Stimulated activated CD4-positive, alpha-beta T cell treated with anti-CD3 and anti-CD28 coated beads, Interleukin-4, amount 100 ng/mL, for 24 hours (primary cell): ENCODE measurements at places on chromosomes 1 and 21.

DNA sequence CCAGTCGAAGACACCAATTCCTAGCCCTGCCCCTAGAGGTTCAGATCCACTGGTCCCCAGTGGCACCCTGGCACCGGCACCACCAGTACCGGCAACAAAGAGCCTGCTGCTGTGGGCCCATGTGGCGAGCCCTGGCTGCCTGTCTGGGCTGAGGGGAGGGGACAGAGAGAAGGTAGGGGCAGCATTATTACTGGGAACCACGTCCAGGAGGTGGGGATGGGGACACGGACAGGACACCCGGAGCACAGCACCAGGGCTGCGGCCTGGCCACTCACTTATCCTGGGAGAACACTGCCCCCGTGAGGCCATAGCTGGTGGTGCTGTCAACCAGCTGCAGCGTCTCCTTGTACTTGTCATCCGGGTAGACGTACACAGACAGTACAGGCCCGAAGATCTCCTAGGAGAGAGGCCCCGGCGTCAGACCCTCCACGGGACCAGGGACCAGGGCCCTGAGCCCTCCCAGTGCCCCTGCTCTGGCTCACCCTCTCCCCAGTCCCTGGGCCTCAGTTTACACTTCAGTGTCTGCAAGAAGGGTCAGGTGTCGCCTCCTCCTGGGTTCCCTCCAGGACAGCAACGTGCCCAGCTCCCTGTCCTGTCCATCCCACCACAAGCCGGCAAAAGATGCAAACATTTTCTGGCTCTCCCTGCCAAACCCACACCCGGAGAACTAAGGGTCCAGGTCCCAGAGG, 15.8 kb upstream of the TAS1R2 start:
- DNase-seq: peak; percentile 69

GRCh38 chr1:17979815-17980214, 127.8 kb upstream of the IGSF21 start:
- DNase-seq: no peak

- no peak for DNase-seq
Observed at GRCh38 chr1:180609643-180610555, 21.9 kb upstream of the XPR1 start.

GRCh38 chr1:235650341-235651169, 971 bp upstream of the GNG4 start:
- no peak for DNase-seq

DNA sequence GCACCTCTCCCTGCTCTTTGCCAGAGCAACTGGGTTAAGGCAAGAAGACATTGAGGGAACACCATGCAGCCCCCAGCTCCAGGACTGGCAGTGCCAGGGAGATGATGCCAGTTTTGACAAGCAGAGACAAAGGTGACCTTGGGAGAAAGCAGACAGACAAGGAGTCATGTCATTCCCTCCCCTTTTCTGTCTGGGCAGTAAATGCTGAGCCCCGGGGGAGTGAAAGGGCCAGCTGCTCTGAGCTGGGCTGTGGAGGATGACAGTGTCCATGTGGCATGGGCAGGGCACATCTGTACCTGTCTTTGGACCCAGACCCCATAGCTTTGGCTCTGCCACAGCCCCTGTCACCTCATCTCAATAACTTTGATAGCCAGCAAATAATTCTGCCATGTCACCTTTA, 24.2 kb downstream of the PLEKHA6 start:
- no peak for DNase-seq

GRCh38 chr1:205069371-205070125, 14.7 kb downstream of the TMEM81 start:
- no peak for DNase-seq

- no peak for DNase-seq
Observed at GRCh38 chr1:207221934-207222351, 99.5 kb upstream of the CD55 start.

GRCh38 chr21:38300141-38300578, 43.4 kb downstream of the KCNJ15 start:
- no peak for DNase-seq

DNA sequence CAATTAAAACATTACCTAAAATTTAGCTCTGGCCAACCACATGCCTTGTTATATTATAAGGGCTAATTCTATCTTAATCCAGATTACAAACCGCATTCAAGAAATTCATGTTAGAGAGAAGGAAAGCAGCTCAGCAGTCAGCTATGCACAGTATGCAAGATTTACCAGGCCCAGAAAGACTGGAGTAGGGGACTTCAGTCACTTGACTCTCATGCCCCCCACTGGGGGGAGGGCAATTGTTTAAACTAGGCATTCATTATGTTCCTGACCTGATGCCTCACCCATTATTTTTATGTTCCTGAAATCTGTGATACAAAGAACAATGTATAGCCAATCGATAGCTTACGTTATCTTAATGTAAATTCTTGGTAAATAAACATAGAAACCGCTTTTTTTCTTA, 96.9 kb downstream of the ZNF644 start:
- no peak for DNase-seq

- DNase-seq: no peak
Observed at GRCh38 chr1:23614032-23614660, 54.8 kb upstream of the ID3 start.

DNA sequence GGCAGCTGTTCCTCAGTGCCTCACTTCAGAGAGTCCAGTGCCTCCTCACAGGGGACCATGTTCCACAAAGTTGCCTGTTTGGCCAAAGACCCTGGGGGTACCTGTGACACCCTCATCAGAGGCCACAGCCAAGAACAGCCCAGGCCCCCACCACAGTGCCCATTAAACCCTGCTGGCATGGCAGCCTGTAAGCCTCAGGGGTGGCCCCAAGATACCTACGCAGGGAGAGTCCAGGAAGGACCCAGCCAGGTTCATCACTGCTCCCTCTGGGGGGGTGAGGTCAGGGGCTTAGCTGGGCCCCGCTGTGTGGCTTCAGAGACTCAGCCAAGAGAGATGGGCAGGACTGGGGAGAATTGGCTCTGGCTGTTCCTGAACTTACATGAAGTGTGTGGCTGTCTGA, 19.1 kb upstream of the PRDM16 start:
- DNase-seq: no peak

GRCh38 chr1:28642847-28643635, at the start of gene TAF12:
TSS of gene TAF12 (minus strand) at chr1:28643067. CDS start at chr1:28622081, 20,986 bp downstream.
- peak; percentile 91 for DNase-seq

- DNase-seq: no peak
Observed at GRCh38 chr1:59666106-59666505, 148.6 kb upstream of the HOOK1 start.

GRCh38 chr1:111406321-111406768, 21.2 kb downstream of the OVGP1 start:
- peak; percentile 46 for DNase-seq

DNA sequence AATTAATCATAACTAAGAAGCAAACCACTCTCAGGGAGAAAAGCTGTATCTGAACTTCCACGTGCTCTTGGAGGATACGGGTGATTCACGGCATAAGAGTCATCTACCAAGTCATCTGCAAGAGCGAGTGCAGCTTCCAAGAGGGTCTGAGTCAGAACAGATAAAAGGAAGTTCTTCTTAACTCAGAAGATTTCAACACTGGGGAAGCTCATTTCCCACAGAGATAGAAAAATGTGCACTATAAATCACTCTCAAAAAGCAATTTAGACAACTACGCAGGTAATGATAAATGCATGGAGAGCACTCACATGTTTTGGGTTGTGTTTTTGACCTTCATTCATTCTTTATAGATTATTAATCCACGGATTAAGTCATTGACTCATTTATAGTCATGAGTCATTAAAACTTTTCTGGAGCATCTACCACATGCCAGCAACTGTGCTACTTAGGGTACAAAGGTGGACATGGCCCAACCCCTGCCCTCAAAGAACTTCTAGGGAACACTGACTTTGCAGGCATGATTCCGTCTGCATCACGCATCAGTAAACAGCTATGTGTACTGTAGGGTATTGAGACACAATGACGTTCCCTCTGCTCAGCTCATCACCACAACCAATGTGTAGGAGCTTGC, 20.8 kb downstream of the KCNJ15 start:
- peak; percentile 35 for DNase-seq

- DNase-seq: no peak
Observed at GRCh38 chr21:38774586-38775285, 31.0 kb upstream of the ETS2 start.

- DNase-seq: no peak
Observed at GRCh38 chr1:34868230-34869049, 8.9 kb upstream of the SMIM12 start.

DNA sequence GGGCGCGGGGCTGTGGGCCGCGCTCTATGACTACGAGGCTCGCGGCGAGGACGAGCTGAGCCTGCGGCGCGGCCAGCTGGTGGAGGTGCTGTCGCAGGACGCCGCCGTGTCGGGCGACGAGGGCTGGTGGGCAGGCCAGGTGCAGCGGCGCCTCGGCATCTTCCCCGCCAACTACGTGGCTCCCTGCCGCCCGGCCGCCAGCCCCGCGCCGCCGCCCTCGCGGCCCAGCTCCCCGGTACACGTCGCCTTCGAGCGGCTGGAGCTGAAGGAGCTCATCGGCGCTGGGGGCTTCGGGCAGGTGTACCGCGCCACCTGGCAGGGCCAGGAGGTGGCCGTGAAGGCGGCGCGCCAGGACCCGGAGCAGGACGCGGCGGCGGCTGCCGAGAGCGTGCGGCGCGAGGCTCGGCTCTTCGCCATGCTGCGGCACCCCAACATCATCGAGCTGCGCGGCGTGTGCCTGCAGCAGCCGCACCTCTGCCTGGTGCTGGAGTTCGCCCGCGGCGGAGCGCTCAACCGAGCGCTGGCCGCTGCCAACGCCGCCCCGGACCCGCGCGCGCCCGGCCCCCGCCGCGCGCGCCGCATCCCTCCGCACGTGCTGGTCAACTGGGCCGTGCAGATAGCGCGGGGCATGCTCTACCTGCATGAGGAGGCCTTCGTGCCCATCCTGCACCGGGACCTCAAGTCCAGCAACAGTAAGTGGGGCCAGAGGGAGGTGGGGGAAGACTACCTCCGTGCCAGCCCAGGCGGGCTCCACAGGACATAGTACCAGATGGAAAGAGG, 808 bp downstream of the MAP3K21 start:
- DNase-seq: peak; percentile 7

GRCh38 chr21:33811167-33812010, 104.2 kb downstream of the ATP5PO start:
- DNase-seq: no peak

DNA sequence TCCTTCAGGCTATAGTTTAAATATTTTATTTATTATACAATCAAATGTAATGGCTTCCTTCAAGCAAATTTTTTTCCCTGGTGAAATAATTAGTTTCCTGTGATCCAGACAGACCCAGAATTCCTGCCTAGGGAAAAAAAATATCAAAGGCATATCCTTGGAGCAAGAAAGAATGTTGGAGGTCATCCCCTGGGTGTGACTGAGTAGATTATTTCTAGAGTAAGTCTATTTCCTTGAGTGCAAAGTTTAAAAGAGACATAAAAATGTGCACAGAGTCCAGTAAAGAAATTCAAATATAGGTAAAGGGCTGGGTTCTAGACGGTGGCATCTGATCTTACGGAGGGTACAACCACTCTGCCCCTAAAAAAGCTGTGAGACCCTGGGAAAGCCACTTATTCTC, 32.2 kb upstream of the SAMD13 start:
- no peak for DNase-seq

- no peak for DNase-seq
Observed at GRCh38 chr1:158169105-158169504, 11.6 kb upstream of the CD1D start.

GRCh38 chr1:229031481-229032341, 239.2 kb upstream of the RAB4A start:
- DNase-seq: no peak

GRCh38 chr1:98452162-98452561, 209.4 kb upstream of the SNX7 start:
- DNase-seq: no peak

DNA sequence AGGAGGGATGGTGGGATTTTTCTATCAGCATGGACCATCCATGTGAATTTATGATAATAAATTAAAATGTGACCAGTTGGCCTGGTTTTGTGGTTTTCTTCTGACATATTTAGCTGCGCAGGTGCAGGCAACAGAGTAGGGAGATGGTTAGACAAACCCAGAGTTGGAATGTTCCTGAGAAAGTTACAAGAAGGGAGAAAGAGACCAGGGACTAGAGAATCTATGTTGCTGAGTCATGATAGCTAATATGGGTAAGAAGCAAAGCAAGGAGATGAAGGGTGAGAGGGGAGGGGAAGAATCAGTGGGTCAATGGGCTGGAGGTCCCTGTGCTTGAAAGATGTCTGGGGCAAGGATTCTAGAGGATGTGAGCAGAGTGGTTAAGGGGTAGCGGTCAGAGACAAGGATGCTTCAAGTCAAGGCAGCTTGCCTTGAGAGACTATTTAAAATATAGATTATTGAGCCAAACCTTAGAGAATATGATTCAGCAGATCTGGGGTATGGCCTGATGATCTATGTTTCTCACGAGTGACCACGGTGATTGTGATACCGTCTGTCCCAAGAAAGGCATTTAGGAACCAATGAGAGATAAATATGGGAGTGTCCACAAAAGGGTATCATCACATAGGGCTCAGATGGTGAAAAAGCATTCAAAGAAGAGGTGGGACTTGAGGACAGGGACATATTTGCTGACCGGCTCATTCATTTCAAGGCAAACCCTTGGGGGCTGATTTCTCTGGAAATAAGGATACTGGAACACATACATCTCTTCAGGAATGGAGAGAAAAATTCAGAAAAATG, 219.7 kb upstream of the PLD5 start:
- DNase-seq: no peak

DNA sequence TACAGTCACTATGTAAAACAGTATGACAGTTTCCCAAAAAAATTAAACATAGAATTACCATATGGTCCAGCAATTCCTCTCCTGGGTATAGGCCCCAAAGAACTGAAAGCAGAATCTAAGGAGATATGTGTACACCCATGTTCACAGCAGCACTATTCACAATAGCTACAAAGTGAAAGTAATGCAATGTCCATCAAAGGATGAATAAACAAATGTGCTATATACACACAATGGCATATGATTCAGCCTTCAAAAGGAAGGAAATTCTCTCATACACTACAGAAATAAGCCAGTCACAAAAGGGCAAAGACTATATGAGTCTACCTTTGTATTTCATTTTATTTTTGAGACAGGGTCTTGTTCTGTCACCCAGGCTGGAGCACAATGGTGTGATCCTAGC, 120.4 kb downstream of the TOMM20 start:
- DNase-seq: no peak

GRCh38 chr1:205003358-205004131, 39.5 kb upstream of the CNTN2 start:
- DNase-seq: no peak

GRCh38 chr21:39125752-39126485, 57.3 kb downstream of the PSMG1 start:
- DNase-seq: no peak

DNA sequence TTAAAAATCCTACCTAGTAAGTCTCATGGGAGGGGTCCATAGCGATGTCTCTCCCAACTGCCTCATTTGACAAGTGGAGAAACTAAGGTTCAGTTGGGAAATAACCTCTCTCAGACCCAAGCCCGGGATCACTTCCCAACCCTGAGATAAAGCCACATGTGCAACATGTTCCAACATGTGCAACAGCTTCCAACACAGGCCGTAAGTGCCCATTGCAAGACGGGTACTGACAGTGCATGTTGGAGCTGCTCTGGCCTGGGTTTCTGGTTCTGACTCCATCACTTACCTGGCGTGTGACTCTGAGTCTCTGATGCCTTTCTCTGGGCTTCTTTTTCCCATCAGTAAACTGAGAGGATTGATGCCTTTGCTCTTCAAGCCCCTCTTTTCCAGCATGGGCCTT, 38.0 kb upstream of the FOXO6 start:
- DNase-seq: no peak

GRCh38 chr1:224301391-224301790, 28.6 kb downstream of the NVL start:
- no peak for DNase-seq
